Stomach (tissue), 19 donors: ENCODE measurements at places on chromosomes 16 and 17. TPM values are rescaled to one million over a fixed set of nuclear protein-coding genes. Genes with fewer than 3 reads are reported as not detected.

Gene PABPN1L
- not detected for total RNA-seq

Gene ADAMTS18
- total RNA-seq, result 7.0 TPM

Gene FSCN2
- total RNA-seq, result not detected

Gene NTN1
- total RNA-seq, result 9.0 TPM

Gene MEOX1
- total RNA-seq, result not detected

Gene RASD1
- 25.0 TPM for total RNA-seq

Gene NXPH3
- 1.3 TPM for total RNA-seq

Gene NOXO1
- 58.2 TPM for total RNA-seq

Gene TBX6
- 25.0 TPM for total RNA-seq

Gene PRR35
- not detected for total RNA-seq

Gene CTRL
- total RNA-seq, result 0.37 TPM

Gene CNGB1
- not detected for total RNA-seq
